H1 (cell line): ENCODE measurements at places on chromosomes 2 and 18. TPM values are rescaled to one million over a fixed set of nuclear protein-coding genes. Genes with fewer than 3 reads are reported as not detected.
A peak's percentile ranks its signal among the peaks of the same experiment; 100 is the strongest.

FAP gene
- not detected in 2 replicates for total RNA-seq

LOXL3 gene
- total RNA-seq, result 19.5 and 22.4 TPM in 2 replicates

CPS1 gene
- 15.7 and 16.4 TPM in 2 replicates for total RNA-seq

ACADL gene
- total RNA-seq, result 0.34 and 0.40 TPM in 2 replicates

SATB2 gene
- total RNA-seq, result 5.1 and 5.7 TPM in 2 replicates

FOXD4L1 gene
- not detected in 2 replicates for total RNA-seq

GCG gene
- total RNA-seq, result not detected in 2 replicates

EML6 gene
- total RNA-seq, result 1.6 and 2.9 TPM in 2 replicates

- H3K4me3 ChIP-seq, result no peak overlapping the region
- no peaks in the 10 kb centered on the region for H3K27me3 ChIP-seq
- no peak for DNase-seq
- no peak overlapping the region for H3K27ac ChIP-seq
- H3K36me3 ChIP-seq, result no peaks in the 10 kb centered on the region
Measured at GRCh38 chr2:192035731-192036442, 158.8 kb downstream of the TMEFF2 start.

DNA sequence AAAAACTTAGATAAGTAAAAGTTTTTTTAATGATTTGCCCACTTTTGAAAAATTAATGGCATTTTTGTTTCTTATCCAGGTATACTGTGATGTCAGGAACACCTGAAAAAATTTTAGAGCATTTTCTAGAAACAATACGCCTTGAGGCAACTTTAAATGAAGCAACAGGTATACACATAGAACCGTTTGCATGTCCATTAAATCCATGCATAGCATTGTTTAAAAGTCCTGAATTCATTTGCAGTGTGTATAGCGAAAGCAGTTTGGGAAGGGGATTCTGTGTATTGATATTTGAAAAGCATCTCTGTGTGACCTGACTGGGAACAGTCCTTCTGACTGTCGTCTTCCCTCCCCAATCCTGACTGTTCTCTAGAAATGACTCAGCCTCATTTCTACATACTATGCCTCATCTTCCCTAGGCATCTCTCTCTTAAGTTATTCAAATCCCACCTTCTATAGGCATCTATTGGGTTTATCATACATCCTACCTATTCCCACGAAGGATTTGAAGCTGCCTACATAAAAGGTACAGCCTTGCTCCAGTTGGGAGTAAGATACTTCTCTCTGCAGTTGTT, 79.2 kb upstream of the MAP3K20 start:
- H3K4me3 ChIP-seq, result no peak overlapping the region
- no peaks in the 10 kb centered on the region for H3K36me3 ChIP-seq
- no peaks in the 10 kb centered on the region for H3K27me3 ChIP-seq
- no peaks in the 10 kb centered on the region for H3K4me1 ChIP-seq
- no peak overlapping the region for H3K27ac ChIP-seq

GRCh38 chr2:45712570-45712969, 61.1 kb downstream of the PRKCE start:
- no peak overlapping the region for H3K27ac ChIP-seq
- no peak for DNase-seq
- H3K4me1 ChIP-seq, result no peaks in the 10 kb centered on the region
- no peak overlapping the region for H3K4me3 ChIP-seq
- H3K27me3 ChIP-seq, result no peaks in the 10 kb centered on the region
- no peaks in the 10 kb centered on the region for H3K36me3 ChIP-seq

DNA sequence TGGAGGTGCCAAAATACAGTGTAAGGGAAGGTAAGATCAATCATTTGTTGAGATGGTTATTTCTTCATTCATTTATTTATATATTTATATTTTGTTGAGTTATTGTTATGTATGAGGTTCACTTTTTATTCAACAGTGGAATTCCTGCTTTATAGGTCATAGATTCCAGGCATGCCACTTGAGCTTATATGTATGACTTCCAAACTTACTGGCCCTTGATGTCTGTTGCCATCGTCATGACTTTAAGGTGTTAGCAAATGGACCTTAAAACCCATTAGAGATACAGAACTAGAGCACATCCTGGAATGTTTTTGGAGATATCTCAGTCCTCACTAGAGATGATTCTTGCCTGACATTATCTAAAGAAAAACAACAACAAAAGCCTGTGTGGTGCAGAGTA, 25.9 kb downstream of the CCDC85A start:
- no peak overlapping the region for H3K27ac ChIP-seq
- no peak overlapping the region for H3K4me3 ChIP-seq
- H3K4me1 ChIP-seq, result no peaks in the 10 kb centered on the region
- H3K36me3 ChIP-seq, result no peaks in the 10 kb centered on the region
- DNase-seq, result no peak

DNA sequence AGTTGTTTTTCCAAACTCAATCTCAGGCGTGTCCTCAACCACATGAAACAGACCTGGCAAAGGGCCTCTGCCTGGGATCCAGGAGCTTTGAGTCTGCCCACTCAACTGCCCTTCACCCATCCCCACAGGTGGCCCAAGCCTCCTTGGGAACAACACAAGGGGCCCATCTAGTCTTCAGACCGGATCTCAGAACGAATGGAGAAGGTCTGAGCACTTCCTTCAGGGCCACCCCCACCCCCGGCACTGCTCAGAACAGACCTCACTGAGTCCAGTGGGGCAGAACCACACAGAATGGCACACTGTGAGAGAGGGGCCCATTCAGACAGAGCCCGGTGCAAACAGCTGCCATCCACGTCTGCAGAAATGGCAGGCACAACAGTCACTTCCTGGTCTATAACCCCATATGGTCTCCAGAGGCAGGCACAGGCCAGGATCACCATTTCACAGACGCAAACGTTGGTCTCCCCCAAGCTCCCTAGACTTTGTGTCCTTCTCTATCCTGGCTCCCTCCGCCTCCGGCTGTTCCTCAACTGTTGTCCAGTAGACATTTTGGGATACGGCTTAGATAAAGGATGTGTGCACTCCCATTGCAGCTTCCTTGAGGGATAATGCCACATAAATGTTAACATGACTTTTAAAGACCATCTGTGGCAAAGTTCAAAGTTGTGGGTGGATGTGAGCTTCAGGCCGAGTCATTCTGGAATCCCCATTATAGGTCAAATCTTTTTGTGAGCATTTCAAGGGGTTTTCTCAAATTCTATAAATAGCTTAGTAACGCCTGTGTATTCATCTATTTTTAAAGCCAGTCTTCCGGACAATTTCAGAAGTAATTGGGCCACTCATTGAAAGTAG, 149.7 kb downstream of the SMAD7 start:
- H3K4me1 ChIP-seq, result no peaks in the 10 kb centered on the region
- H3K27me3 ChIP-seq, result no peaks in the 10 kb centered on the region; the same call in 1 of the 2 replicates
- H3K36me3 ChIP-seq, result no peaks in the 10 kb centered on the region
- peak; percentile 28 for DNase-seq
- no peak overlapping the region for H3K27ac ChIP-seq

DNA sequence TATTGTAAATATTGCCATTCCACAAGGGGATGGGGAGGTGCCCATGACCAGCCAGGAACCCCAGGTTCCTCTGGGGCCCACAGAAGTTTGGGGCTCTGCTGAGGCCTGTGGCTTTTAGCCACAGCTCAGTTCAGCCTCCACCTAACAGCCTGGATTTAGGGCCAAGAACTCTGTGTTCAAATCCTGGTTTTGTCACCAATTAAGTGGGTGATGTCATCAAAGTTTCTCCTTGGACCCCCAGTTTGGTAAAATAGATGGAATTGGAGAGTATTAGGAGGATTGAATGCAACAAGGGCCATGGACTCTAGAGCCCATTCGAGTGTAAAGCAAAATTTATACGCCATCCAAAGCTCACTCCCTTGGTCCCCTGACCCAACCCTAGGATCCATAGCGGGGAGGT, 3.2 kb upstream of the FEV start:
- no peak overlapping the region for H3K27ac ChIP-seq
- H3K27me3 ChIP-seq, result peaks cover 99% of the 10 kb centered on the region
- H3K4me1 ChIP-seq, result no peaks in the 10 kb centered on the region
- no peaks in the 10 kb centered on the region for H3K36me3 ChIP-seq

- no peaks in the 10 kb centered on the region for H3K27me3 ChIP-seq
- no peak overlapping the region for H3K27ac ChIP-seq
- H3K4me3 ChIP-seq, result no peak overlapping the region
- DNase-seq, result no peak
Measured at GRCh38 chr2:23548143-23548769, 163.3 kb downstream of the KLHL29 start.

DNA sequence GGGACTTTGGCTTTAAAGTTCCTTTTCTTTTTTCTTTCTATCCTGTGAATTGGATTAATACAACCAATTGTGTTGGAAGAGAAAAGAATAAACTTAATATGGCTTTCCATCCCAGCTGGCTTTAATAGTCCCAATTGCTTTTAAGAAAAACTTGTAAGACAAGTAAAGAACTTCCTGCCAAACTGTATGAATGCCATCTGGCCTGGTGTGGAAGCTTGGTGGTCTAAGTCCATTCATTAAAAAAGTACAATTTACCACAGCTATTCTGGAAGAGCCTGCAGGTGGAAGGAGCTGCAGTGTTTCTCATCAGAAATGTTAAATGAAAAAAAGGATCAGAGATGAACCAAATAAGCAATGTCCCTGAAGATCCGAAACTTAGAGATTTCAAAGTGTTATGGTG, 103.9 kb downstream of the KLHL14 start:
- DNase-seq, result no peak
- no peak overlapping the region for H3K27ac ChIP-seq
- no peak overlapping the region for H3K4me3 ChIP-seq
- H3K36me3 ChIP-seq, result no peaks in the 10 kb centered on the region
- H3K4me1 ChIP-seq, result no peaks in the 10 kb centered on the region

- H3K36me3 ChIP-seq, result no peaks in the 10 kb centered on the region
- H3K4me3 ChIP-seq, result no peak overlapping the region
- H3K27ac ChIP-seq, result no peak overlapping the region
- no peak for DNase-seq
Measured at GRCh38 chr2:42510608-42511243, 16.9 kb upstream of the KCNG3 start.

GRCh38 chr2:50478362-50478761, 553.6 kb downstream of the NRXN1 start:
- H3K27me3 ChIP-seq, result no peaks in the 10 kb centered on the region
- H3K4me1 ChIP-seq, result no peaks in the 10 kb centered on the region
- H3K4me3 ChIP-seq, result no peak overlapping the region
- no peaks in the 10 kb centered on the region for H3K36me3 ChIP-seq
- no peak for DNase-seq

DNA sequence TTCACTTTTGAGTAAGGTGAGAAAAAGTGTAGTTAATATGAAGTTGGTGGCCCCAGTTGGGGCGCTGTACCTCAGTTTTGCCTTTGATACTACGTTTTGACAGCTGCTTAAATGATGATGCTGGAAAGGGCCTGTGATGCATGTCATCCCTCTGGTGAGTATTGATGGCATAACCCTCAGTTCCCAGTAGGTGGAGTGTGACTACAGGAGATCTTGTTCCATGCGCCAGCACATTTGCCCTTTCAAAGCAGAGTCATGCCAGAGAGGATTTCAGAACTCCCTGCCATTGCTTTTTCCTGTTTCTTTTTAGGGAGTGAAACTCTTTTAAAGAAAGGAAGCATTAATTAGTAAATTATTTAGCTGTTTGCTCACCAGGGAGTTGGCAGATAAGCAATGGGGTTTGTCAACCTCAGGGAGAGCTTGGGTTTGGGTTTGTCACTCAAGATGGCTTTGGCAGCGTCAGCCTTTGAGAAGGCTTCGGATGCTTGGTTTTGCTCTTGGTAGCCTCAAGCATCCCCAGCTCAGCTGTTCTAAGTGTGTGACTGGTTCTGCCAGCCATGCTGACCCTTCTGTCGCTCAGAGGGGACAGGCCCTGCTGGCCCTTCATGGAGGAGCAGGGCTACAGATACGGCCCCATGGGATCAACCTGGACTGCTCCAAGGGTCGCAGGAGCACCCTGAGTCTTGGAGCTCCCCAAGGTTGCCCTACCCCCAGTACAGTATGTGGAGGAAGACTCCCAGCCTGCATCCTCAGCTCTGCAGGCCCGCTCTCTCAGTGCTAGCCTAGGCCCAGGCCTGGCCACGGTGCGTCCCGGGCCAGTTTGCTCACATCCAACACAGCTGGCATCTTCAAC, 29.1 kb downstream of the ARMC9 start:
- peaks cover 7% of the 10 kb centered on the region; the same call in 1 of the 2 replicates for H3K36me3 ChIP-seq
- H3K4me1 ChIP-seq, result peaks cover 7% of the 10 kb centered on the region
- no peak for DNase-seq
- no peak overlapping the region for H3K4me3 ChIP-seq

GRCh38 chr18:8313043-8313442, 296.2 kb upstream of the RAB12 start:
- no peak for DNase-seq
- no peaks in the 10 kb centered on the region for H3K27me3 ChIP-seq
- H3K27ac ChIP-seq, result no peak overlapping the region
- H3K4me3 ChIP-seq, result no peak overlapping the region
- H3K36me3 ChIP-seq, result no peaks in the 10 kb centered on the region

DNA sequence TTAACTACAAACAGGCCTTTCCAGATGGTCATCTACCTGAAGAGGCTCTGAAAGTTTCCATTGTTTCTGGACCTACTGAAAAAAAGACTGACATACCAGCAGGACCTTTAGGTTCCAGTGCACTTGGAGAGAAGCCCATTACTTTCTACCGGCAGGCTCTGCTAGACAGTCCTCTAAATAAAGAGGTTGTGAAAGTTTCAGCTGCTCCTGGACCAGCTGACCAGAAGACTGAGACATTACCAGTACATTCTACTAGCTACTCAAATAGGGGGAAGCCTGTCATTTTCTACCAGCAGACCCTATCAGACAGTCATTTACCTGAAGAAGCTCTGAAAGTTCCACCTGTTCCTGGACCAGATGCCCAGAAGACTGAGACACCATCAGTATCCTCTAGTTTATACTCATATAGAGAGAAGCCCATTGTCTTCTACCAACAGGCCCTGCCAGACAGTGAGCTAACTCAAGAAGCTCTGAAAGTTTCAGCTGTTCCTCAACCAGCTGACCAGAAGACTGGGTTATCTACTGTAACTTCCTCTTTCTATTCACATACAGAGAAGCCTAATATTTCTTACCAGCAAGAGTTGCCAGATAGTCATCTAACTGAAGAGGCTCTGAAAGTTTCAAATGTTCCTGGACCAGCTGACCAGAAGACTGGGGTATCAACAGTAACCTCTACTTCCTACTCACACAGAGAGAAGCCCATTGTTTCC, 65.8 kb downstream of the ALMS1 start:
- H3K4me3 ChIP-seq, result no peak overlapping the region
- H3K27me3 ChIP-seq, result no peaks in the 10 kb centered on the region
- H3K36me3 ChIP-seq, result peaks cover 48% of the 10 kb centered on the region

GRCh38 chr2:223324402-223324801, 272.4 kb downstream of the KCNE4 start:
- H3K27me3 ChIP-seq, result no peaks in the 10 kb centered on the region
- H3K4me1 ChIP-seq, result no peaks in the 10 kb centered on the region
- H3K36me3 ChIP-seq, result no peaks in the 10 kb centered on the region
- no peak overlapping the region for H3K4me3 ChIP-seq

DNA sequence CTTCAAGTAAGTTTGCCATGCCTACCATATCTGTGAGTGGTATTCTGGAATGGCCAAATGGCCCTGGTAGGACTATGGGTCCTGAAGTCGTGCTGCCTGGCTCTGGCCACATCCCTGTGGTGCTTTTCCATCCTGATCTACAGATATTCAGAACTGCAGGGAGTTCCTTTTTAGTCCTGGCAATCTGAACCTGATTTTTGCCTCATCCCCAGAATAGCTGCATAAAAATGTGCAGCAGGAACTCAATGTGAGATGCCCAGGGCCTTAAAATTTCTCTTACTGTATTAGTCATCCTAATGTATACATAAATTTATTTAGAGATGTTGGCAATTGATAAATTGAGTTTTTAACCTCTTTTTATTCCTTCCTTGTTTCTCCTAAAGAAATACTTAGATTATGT, 5.3 kb downstream of the SERPINB13 start:
- no peak overlapping the region for H3K4me3 ChIP-seq
- H3K27me3 ChIP-seq, result no peaks in the 10 kb centered on the region
- no peak overlapping the region for H3K27ac ChIP-seq

GRCh38 chr18:63518178-63519012, 23.8 kb upstream of the SERPINB12 start:
- H3K4me1 ChIP-seq, result peaks cover 14% of the 10 kb centered on the region; the same call in 1 of the 2 replicates
- no peak overlapping the region for H3K27ac ChIP-seq
- no peak overlapping the region for H3K4me3 ChIP-seq
- DNase-seq, result peak; percentile 60
- no peaks in the 10 kb centered on the region for H3K27me3 ChIP-seq
